ENCODE measurements at places on chromosomes 11 and 22. TPM values are rescaled to one million over a fixed set of nuclear protein-coding genes. Genes with fewer than 3 reads are reported as not detected.

GRCh38 chr11:501001-501682 is 5.9 kb downstream of the RNH1 start:
- H3K4me3 ChIP-seq = no peak overlapping the region
- peaks cover 23% of the 10 kb centered on the region for H3K4me1 ChIP-seq
- DNase-seq = no peak
- no peak overlapping the region for H3K27ac ChIP-seq

DNA sequence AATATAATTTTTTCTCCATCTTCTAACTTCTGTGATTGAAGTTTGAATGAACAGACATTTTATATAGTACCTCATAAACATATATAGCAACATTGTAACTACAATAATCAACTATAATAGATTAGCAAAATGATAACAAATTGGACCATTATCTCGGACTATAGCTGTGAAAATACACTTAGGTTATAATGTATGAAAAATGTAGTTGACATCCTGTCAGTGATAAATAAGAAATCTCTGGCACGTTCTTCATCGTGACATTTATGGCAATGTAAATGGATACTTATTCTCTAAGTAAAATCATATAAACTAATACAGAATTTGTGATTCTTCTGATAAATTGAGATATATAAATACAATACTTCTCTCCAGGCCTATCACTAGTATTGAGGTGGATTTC is 333.3 kb downstream of the GUCY1A2 start:
- no peak for DNase-seq
- H3K4me3 ChIP-seq = no peak overlapping the region
- H3K4me1 ChIP-seq = no peaks in the 10 kb centered on the region
- no peak overlapping the region for H3K27ac ChIP-seq
- no peaks in the 10 kb centered on the region for H3K36me3 ChIP-seq

DNA sequence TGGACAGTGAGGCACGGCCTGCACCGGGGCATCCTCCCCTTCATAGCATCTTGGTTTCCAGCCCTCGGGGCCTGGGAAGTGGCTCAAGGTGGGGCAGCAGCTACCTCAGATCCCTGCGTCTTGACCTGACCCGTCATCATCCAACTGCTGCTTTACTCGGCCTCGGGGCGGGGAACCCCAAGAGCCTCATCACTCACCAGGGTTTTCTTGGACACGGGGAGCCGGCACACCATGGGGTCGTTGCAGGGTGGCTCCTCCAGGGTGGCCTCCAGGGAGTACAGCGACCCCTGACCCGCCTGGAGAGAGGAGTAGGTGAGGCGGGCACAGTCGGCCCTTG is 651 bp downstream of the CTSF start:
- H3K27ac ChIP-seq = no peak overlapping the region
- H3K4me1 ChIP-seq = no peaks in the 10 kb centered on the region
- H3K27me3 ChIP-seq = no peaks in the 10 kb centered on the region
- no peaks in the 10 kb centered on the region for H3K36me3 ChIP-seq

GRCh38 chr11:75344186-75344585 is 7.3 kb downstream of the ARRB1 start:
- no peaks in the 10 kb centered on the region for H3K27me3 ChIP-seq
- DNase-seq = no peak
- H3K27ac ChIP-seq = no peak overlapping the region
- H3K4me3 ChIP-seq = no peak overlapping the region

- no peak overlapping the region for H3K4me3 ChIP-seq
- no peaks in the 10 kb centered on the region for H3K36me3 ChIP-seq
- no peaks in the 10 kb centered on the region for H3K27me3 ChIP-seq
- no peaks in the 10 kb centered on the region for H3K4me1 ChIP-seq
- DNase-seq = no peak
These were observed 128.6 kb upstream of the THY1 start for GRCh38 chr11:119551420-119552105.

DNA sequence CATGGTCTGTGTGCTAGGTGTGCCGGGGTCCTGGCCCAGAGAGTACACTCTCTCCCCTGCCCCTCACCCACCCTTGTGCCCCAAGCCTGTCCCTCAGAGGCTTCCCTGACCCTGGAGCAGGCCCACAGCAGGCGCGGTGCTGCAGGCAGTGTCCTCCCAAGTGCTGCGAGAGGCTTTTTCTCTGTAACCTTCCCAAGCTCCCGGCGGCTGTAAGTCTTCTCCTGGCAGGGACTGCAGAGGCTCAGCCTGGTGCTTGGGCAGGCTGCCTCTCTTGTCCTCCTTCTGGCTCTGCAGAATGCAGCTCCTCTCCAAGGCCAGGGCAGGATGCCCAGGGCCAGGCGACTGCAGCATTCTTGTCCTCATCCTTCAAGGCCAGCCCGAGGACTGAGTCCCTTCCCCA is 15.9 kb downstream of the RFPL1 start:
- H3K4me3 ChIP-seq = no peak overlapping the region
- no peaks in the 10 kb centered on the region for H3K27me3 ChIP-seq
- H3K36me3 ChIP-seq = no peaks in the 10 kb centered on the region
- no peaks in the 10 kb centered on the region for H3K4me1 ChIP-seq
- no peak overlapping the region for H3K27ac ChIP-seq

DNA sequence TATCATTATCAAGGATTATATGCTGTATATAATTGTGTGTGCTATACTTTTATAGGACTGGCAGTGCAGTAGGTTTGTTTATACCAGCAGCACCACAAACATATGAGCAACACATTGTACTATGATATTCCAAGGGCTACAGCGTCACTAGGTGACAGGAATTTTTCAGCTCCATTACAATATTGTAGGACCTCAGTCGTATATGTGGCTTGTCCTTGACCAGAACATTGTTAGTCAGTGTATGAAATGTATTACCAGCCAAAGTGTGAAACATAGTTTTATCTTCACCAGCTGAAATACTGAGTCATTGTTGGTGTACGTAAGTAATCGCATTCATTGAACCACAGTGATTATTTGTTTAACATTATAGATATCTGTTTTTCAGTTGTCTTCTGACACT is 20.4 kb downstream of the JHY start:
- H3K4me1 ChIP-seq = no peaks in the 10 kb centered on the region
- DNase-seq = no peak

GRCh38 chr11:46617972-46618314 is 590 bp downstream of the ATG13 start:
- H3K4me1 ChIP-seq = peaks cover 7% of the 10 kb centered on the region
- peak overlapping the region; percentile 82 for H3K4me3 ChIP-seq
- DNase-seq = no peak

GRCh38 chr11:47886096-47886495 is 37.9 kb upstream of the NUP160 start:
- no peaks in the 10 kb centered on the region for H3K36me3 ChIP-seq
- no peak overlapping the region for H3K27ac ChIP-seq
- DNase-seq = no peak
- H3K4me3 ChIP-seq = no peak overlapping the region

DNA sequence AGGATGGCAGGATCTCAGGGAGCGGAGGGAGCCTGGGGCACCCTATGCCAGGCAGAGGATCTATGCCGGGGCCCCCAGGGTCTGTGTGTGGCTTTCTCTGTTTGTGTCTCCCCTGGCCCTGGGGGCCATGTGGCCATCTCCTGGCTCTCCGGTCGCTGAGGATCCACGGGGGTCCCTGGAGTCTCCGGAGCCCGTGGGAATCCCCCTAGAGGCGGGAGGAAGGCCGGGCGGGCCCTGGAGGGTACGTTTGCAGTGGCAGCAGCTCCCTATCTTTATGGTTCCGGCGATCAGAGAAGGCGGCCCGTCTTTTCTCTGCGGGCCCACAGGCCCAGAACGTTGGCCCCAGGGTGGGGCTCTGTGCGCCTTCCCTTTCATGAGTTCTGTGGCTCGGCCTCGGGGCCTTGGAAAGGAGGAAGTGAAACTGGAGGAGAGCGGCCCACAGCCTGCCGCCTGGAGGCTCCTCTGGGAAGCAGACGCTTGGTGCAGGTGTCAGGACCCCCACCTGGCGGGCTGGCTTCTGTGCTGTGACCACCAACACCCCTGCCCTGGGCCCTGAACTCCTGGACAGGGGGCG is 82.1 kb downstream of the KCNQ1 start:
- no peak for DNase-seq
- H3K27ac ChIP-seq = no peak overlapping the region
- H3K27me3 ChIP-seq = no peaks in the 10 kb centered on the region
- H3K36me3 ChIP-seq = no peaks in the 10 kb centered on the region
- peaks cover 10% of the 10 kb centered on the region for H3K4me1 ChIP-seq

DNA sequence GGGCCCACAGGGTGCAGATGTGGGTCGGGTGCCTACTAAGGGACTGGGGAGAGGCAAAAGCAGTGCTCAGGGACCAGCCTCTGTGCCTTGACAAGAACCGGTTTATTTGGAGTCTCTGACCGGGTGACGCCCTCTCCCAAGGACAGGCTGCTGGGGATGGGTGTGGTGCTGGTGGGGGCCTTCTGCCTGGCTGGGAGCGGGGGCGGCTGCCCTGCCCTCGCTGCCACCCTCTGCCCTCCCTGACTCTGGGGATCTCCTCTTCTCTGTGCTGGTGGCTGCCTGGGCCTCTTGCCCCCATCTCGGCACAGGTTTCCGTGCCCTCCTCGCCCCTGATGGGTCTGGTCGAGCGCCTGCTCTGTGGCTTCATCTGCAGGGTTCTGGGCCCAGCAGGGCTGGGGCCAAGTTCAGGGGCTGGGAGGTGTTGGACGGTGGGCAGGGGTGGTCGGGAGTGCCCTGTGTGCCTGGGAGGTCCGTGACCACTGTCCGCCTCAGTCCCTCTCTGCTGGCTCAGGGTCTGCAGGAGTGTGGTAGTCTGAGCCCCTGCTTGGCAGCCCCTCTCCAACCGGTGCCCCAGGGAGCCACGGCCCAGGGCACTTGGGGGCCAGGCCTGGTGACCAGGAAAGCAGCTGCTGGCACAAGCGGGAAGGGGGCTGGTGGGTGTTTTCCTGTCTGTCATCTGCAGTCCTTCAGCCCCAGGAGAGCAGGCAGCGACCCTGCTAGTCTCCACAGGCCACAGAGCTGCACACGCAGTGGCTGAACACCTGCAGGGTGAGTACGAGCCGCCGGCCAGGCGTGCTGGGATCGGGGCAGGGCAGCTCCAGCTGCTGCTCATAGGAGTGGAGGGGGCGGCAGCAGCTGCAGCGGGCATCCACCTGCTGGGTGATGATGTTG is 23.5 kb downstream of the MUC6 start:
- no peak overlapping the region for H3K4me3 ChIP-seq
- DNase-seq = no peak
- H3K27ac ChIP-seq = no peak overlapping the region
- peaks cover 8% of the 10 kb centered on the region for H3K36me3 ChIP-seq

GRCh38 chr11:1837171-1838076 is 1.4 kb upstream of the TNNI2 start:
- H3K27me3 ChIP-seq = no peaks in the 10 kb centered on the region
- H3K4me3 ChIP-seq = no peak overlapping the region
- H3K4me1 ChIP-seq = peaks cover 15% of the 10 kb centered on the region
- DNase-seq = no peak
- H3K27ac ChIP-seq = no peak overlapping the region

GRCh38 chr11:84581083-84581482 is 1046.1 kb downstream of the DLG2 start:
- H3K27me3 ChIP-seq = no peaks in the 10 kb centered on the region
- H3K36me3 ChIP-seq = no peaks in the 10 kb centered on the region
- H3K27ac ChIP-seq = no peak overlapping the region

GRCh38 chr22:41781507-41781906 is 19.0 kb upstream of the CCDC134 start:
- no peaks in the 10 kb centered on the region for H3K36me3 ChIP-seq
- peak overlapping the region; percentile 54 for H3K27ac ChIP-seq
- peaks cover 16% of the 10 kb centered on the region for H3K4me1 ChIP-seq
- no peaks in the 10 kb centered on the region for H3K27me3 ChIP-seq
- no peak for DNase-seq
- H3K4me3 ChIP-seq = peak overlapping the region; percentile 76

DNA sequence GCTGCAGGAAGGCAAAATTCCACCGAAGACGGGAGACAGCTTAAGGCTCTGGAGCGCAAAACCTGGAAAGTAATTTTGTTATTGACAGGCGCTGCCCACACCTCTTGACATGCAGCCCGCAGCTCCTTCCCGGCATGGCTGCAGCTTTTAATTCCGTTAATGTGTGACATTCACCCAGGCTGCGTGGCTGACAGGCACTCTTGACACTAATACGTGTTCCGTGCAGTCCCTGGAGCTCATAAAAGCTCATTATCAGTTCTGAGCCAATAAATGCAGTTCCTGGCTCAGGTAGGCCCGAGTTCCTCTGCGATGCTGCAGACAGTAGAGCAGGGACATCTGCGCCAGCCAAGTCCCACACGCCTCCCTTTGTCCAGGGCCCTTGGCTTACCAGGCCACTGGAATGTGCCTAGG is 34.8 kb downstream of the TSPAN18 start:
- H3K27me3 ChIP-seq = peaks cover 4% of the 10 kb centered on the region
- no peak overlapping the region for H3K27ac ChIP-seq
- H3K4me1 ChIP-seq = no peaks in the 10 kb centered on the region

DNA sequence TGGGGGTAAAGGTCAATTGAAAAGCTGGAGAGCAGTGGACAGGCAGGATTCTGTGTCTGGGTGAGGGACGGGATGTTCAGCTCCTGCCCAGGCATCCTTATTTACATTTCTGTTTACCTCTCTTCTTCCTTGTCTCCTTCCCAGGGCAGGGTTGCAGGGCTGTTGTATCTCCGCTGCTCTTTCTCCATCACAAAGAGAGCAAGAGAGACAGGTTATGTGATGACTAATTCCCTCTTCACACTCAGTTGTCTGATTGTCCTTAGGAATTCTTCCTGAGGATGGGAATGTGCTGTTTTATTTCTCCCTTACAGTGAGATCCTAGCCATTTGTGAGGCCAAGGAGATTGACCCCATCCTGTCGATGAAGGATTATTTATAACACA is 104.9 kb downstream of the VPREB1 start:
- no peak for DNase-seq
- H3K4me1 ChIP-seq = no peaks in the 10 kb centered on the region
- no peaks in the 10 kb centered on the region for H3K27me3 ChIP-seq

- peaks cover 6% of the 10 kb centered on the region for H3K36me3 ChIP-seq
- DNase-seq = no peak
- no peak overlapping the region for H3K4me3 ChIP-seq
- no peaks in the 10 kb centered on the region for H3K27me3 ChIP-seq
- no peaks in the 10 kb centered on the region for H3K4me1 ChIP-seq
- no peak overlapping the region for H3K27ac ChIP-seq
These were observed 39.2 kb upstream of the RAPSN start for GRCh38 chr11:47488111-47488510.

DNA sequence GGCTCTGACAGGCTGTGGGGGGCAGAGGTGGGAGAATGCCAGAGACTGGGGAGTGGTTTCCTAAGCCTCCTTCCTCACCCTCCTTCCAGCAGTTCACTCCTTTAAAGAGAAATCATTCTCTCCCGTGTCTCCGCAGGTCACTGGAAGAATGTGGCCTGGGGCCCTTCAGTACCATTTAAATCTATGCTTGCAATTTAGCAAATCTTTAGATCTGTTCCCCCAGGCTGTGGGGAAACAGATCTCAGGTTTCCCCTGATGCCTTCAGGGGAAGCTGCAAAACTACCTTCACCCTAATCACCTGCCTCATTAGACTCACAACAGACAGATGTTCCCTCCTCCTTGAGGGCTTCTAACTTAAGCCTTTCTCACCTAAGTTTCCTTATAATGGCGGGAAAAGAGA is 55.3 kb downstream of the KIRREL3 start:
- DNase-seq = no peak
- no peaks in the 10 kb centered on the region for H3K27me3 ChIP-seq
- H3K4me3 ChIP-seq = no peak overlapping the region
- no peaks in the 10 kb centered on the region for H3K4me1 ChIP-seq

The HOATZ gene
- not detected for polyA plus RNA-seq

The OR2D2 gene
- not detected for polyA plus RNA-seq

The OR5J2 gene
- polyA plus RNA-seq = not detected

The HTR3A gene
- not detected for polyA plus RNA-seq

The GGTLC3 gene
- not detected for polyA plus RNA-seq

The CTSW gene
- 0.83 TPM for polyA plus RNA-seq

Measured in GM12878 (cell line).